Epithelial cell of proximal tubule (primary cell): ENCODE measurements at places on chromosomes 2 and 18.

DNA sequence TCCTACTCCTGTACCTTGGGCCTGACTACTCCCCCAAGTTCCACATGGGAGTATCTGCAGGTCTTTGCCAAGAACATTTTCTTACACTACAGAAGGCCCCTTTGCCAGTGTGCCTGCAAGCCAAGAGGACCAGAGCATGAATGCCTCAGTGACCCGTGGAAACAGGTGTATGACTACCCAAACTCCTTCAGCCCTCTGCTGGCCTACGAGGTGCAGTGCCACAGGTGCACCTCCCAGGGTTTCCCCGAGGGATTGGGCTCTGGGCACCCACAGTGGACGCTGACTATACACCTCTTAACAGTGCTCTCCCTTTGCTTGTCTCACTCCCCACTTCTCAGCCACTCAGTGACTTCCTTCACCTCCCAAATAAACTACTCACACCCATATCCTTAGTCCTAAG lies 91.4 kb downstream of the COL6A3 start:
- no peak for DNase-seq

GRCh38 chr2:2044269-2045057 lies 286.6 kb downstream of the MYT1L start:
- no peak for DNase-seq

- no peak for DNase-seq
Measured at GRCh38 chr18:62898359-62898758, 183.0 kb downstream of the PHLPP1 start.

DNA sequence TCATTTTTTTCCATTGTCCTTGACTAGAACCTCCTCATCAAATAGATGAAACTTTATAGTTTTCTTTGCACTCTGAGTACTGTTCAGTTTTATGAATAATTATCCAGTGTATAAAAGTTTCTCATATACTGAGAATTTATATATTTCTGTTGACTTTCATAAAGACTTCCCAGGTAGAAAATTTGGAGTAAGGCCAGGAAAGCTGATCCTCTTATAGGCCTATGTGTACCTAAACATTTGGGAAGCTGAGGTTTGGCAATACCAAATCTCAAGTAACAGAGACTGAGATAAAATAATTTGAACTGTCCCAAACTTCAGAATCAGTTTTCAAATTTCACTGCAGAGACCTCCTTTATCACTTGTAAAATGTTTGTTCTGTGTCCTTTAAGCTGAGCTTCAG lies 43.4 kb downstream of the CCDC102B start:
- DNase-seq: no peak

- DNase-seq: no peak
Measured at GRCh38 chr2:96197546-96198255, 10.9 kb downstream of the STARD7 start.

DNA sequence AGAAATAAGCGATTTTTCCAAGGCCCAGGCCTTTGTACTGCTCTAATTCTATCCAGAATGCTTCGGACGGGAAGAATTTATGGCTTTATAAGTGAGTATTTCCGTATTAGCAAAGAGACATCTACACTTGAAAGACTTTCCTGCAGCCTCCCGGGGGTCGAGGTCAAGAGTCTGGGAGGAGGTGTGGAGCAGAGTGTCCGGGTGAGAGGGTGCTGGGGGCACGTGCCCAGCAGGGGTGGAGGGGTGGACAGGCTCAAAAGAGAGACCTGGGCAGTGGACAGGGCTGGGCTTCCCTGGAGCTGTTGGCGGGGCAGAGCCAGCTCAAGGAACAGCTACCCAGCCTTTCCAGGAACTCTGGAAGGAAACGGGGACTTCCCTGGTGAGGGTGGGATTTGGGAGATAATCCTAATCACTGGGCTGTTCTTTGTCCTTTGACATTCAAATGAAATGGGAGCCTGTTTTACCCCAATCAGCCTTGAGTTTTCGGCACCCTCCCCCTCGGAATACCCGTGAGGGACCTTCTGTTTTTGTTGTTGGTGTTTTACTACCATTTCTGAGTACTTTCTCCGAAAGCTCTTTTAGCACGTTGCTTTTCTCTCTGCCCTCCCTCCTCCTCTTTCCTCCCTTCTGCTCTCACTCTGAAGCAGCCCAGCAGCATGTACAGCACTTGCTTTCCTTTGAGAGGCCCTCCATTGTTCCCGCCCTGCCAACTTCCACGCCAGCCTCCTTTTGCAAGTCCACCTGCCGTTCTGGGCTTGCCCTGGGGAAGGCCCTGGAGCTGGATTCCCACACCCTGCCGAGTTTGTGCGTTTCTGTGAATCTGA lies 164.7 kb downstream of the AGAP1 start:
- no peak for DNase-seq

- no peak for DNase-seq
Measured at GRCh38 chr2:85813211-85813981, 59.6 kb downstream of the ATOH8 start.

DNA sequence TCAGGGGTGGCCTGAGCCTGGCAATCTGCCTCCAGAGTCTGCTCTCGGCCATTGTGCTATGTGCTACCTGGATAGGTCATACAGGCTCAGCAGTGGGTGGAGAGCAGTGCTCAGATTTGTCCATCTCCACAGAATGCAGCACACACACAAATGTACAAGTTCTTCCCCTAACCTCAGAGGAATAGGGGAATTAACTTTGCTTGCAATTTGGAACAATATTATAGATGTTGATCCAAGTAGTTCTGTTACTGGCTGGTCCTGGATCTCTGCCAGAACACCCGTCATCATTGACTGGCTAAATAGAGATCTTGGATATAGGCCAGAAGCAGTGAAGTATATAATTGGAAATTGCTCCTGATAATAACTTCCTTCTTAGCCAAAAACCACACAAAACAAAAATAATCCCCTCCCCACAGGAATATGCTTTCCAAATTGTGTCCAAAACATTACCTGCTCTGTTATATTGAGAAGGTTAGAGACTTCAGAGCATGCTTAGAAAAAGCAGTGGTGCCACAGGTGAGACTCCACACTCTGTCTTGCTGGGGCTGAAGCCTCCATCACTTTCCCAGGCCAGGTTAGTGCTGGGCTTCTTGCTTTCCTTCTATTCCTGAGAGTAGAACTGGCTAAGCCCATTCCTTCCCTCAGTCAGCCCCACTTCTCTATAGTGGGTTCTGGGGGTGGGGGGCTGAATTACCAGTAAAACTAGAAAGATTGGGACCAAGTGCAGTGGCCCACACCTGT lies 38.8 kb downstream of the NCAPH start:
- DNase-seq: peak; percentile 29

- no peak for DNase-seq
Measured at GRCh38 chr2:43453179-43454170, 142.4 kb downstream of the THADA start.

GRCh38 chr18:56321470-56321869 lies 316.9 kb downstream of the TXNL1 start:
- DNase-seq: no peak

DNA sequence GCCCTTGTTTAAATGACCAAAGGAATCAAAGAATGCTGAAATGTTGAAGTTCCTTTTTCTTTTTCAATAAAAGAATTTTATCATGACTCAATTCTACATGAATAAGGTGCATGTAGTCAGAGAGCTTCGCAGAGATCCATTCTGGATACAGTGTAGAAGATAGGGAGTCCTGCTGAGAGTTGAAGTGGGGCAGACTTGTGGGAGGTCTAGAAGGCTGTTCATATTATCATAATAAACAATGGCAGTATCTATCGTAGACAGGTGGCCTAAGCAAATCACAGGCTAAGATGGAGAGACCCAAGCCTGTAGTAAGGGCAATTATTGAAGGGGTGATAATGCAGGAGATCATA lies 1322.0 kb upstream of the CELF4 start:
- DNase-seq: no peak

GRCh38 chr2:10892796-10893350 lies 18.9 kb upstream of the KCNF1 start:
- no peak for DNase-seq

DNA sequence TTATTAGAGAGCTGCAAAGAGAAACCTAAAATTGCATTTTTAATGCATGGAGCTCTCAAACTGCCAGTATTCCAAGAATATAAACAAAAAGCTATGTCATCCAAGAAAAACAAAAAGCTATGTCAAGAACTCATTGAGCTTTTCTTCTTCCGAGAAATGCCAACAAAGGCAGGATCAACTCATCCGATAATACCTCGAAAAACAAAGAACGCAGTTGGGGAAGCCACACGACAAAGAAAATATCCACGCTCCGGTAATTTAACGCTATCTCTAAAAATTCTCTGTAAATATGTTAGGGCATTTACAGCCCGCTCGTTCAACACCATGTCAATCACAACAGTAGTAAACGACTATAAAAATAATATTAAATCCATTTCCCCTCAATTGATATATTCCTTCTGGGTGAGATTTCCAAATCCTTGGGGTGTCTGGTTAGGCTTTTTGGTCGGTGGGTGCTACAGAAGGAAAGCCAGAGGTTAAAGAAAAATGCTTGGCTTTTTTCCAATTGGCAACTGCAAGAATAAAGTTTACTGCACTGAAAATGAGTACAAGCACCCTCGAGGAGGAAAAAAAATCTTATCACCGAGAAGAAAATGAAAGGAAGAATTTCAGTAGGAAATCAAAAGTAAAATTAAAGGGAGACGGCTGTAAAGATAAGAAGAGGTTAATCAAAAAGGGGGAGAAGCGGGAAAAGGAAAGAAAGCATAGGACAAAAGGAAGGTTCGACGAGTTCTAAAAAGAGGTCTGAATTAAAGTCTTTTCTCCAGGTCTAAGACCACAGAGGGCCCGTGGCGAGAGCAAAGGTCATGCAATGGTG lies 856 bp downstream of the TIA1 start:
- no peak for DNase-seq

DNA sequence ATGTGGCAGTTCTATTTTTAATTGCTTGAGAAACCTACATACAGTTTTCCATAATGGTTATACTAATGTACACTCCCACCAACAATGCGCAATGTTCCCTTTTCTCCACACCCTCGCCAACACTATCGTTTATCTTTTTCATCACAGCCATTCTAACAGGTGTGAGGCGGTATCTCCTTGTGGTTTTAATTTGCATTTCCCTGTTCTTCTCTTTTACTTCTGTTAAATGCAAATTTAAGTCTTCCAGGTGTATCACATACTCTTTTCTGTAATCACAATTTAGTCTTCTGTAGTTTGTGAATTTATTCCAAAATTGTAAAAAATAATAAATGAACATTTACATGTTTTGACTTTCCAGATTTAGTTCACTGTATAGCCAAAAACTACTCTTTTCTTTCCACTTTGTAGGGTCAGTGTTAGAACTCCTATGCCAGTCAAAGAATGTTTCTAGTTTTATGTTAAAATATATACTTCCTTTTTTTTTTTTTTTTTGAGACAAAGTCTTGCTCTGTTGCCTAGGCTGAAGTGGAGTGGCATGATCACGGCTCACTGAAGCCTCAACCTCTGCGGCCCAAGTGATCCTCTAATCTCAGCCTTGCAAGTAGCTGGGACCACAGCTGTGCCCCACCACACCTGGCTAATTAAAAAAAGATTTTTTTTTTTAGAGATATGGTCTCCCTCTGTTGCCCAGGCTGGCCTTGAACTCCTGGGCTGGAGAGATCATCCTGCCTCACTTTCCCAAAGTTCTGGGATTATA lies 15.4 kb upstream of the ACYP2 start:
- DNase-seq: no peak

GRCh38 chr18:44821924-44822323 lies 141.2 kb downstream of the SETBP1 start:
- DNase-seq: no peak

DNA sequence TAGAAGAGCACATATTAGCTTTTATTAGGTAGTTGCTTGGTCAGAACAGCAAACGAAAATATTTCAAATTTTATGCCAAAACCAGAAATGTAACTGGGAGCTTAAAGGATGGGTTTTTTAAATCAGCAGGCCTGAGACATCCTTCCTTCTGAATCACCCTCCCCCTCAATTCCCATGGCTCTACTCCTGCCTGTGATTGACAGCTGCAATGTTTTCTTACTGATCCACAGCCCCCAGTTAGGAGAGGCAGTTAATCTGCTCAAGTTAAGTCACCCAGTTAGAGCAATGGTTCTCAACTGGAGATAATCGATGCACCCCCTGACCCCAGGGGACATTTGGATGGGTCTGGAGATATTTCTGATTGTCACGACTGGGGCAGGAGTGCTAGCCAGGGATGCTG lies 24.9 kb downstream of the KCTD18 start:
- DNase-seq: no peak

- DNase-seq: no peak
Measured at GRCh38 chr18:11042247-11042646, 107.1 kb downstream of the PIEZO2 start.

DNA sequence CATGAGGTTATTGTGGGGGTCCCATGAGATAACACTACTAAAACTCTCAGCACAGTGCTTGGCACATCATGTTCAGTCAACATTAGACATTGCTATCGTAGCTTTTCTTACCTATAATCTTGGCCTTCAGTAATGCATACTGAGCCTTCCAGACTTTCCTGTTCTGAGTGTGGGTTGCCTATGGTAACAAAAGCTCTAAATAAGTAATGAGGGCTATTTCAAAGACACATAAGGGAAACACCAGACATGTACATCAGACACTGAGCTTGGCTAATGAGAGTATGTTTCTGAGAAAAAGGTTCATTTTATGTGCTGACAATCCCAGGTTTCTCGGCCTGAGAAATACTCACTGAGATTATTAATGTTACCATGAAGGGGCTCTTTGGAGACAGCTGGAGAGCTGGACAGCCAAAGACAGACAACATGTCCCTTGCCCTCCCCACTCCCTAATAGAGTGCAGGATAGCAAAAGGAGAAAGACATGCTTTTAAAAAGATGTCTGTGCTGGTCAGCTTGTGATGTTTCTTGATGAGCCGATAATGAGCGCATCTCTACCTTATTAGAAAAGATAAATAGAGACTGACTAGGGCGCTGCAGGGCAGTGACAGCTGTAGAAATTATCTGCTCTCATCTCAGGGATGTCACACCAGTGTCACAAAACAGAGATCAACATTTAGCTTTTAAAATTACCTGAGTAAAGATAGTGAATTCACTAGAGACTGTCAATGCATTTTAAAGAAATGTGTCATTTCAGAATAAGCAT lies 25.4 kb downstream of the POLE4 start:
- DNase-seq: no peak

- no peak for DNase-seq
Measured at GRCh38 chr2:27095745-27096651, 9.4 kb downstream of the KHK start.

GRCh38 chr2:217846321-217846743 lies 156.5 kb downstream of the TNS1 start:
- no peak for DNase-seq

- no peak for DNase-seq
Measured at GRCh38 chr2:207139552-207139951, 26.2 kb downstream of the KLF7 start.

- DNase-seq: no peak
Measured at GRCh38 chr2:38128653-38129052, 52.7 kb upstream of the CYP1B1 start.
